ENCODE measurements at places on chromosomes 16 and 17.

GRCh38 chr17:70829876-70830275 is 660.5 kb downstream of the KCNJ2 start:
- no peak for DNase-seq

- no peak for DNase-seq
Observed at GRCh38 chr16:88048985-88049384, 97.8 kb downstream of the BANP start.

DNA sequence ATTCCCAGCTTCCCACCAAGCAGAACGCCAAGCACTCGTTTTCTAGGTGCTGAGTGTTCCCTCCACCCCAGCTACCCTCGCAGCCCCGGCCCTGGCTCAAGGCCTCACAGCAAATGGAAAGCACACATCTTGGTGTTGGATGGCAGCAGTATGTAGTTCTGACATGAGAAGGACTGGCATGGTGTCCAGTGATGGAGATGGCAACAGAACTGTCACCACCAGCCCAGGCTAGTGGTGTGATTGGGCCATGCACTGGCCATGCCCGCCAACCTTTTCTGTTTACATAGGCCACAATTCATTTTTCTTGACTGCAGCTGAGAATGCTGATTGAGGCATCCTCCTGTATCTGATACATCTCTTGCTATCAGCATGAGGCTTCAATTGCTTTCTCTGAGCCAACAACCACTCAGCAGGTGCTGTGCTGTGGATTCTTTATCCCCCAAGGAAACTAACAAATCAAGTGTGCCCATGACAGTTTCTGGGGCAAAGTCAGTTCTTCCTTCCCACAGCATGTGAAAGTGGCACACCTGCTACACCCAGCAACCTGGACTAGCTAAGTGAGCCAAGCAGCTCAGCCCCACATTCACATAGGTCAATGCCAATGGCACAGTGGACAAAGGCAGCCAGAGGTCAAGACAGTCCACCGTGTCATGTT is 3.8 kb downstream of the SLC12A4 start:
- no peak for DNase-seq

DNA sequence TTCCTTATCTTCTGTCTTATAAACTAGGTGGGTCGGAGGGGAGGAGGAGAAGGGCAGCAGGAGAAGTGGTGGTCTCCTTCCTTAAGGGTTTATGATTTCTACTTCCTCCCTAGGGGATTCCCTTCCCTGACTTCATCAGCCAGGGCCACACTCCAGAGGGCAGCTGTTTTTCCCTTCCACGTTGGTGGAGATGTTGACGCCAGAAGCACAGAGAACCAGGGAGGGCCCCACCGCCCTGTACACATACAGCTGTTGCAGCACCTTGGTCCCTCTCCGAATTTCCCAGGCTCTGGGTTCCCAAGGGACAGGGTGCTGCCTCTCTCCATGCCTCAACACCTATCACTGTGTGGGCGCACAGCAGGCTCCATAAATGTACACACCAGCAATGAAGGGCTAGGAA is 5.6 kb upstream of the SLC6A4 start:
- DNase-seq = no peak

- no peak for DNase-seq
Observed at GRCh38 chr16:55155815-55156214, 168.2 kb upstream of the IRX6 start.

DNA sequence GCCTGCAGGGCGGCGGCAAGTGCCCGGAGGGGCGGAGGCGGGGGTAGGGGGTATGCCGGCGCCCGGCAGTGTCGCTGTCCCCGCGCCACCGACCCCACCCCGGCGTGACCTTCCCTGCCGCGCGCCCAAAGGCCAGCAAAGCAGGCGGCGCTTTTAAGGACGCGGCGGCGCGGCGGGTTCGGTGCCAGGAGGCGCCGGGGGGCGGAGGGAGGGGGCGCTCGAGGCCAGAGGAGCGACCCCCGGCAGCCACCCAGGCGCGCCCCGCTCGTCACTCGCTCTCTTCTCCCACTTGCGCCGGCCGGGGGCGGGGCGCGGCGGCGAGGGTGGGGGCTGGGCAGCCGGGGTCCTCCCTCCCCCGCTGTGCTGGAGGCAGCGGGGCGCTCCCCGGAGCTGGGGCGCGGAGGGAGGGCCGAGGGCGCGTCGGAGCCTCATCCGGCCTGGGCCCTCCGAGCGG is 8.6 kb upstream of the BAHCC1 start:
- no peak for DNase-seq

GRCh38 chr16:87309620-87310525 is 7.3 kb downstream of the C16orf95 start:
- no peak for DNase-seq

DNA sequence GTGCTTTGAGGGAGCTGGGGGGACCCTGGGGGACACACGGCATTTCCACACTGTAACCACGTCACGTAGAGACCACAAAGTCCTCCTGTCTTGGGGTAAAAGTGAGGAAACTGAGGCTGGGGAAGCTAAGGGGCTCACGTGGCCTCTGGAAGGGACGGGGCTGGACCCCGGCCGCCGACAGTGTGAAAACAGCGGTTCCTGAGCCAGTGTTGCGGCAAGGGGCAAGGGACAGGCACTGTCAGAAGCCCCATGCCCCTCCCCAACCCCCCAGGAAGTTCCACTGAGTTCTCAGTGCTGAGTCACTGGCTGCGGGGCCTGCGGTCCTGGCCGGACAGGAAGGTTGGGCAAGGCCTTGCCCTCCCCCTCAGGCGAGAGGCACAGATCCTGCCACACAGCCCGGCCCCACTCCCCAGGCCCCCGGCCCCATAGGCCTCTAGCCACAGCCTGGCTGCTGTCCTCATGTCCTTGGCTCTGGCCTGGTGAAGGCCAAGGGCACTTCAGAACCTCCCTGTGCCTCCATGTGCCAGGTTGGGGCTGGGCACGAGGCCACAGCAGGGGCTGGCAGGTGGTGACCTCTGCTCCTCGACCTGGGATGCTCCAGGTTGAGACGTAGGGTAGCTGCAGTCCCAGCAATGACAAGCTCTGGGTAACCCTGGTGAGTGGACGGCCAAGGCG is 5.0 kb upstream of the CCDC57 start:
- DNase-seq = no peak

DNA sequence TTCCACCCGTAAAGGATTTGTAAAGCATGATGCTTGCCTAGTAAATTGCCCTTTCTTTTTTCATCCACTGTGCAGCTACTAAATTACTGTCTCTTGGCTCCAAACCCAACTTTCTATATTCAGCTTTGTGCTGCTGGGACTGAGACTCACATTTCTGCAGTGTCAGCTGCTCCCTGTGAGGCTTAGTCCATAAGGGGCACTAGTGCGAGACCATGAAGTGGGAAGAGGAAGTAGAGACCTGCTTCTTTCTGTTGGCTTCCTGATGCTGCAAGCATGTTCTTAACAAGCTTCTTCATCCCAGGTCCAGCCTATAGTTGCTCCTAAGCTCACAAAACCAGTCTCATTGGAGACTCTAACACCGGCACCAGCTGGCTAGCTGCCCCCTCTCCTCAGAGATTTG is 74.9 kb upstream of the HS3ST2 start:
- DNase-seq = no peak

DNA sequence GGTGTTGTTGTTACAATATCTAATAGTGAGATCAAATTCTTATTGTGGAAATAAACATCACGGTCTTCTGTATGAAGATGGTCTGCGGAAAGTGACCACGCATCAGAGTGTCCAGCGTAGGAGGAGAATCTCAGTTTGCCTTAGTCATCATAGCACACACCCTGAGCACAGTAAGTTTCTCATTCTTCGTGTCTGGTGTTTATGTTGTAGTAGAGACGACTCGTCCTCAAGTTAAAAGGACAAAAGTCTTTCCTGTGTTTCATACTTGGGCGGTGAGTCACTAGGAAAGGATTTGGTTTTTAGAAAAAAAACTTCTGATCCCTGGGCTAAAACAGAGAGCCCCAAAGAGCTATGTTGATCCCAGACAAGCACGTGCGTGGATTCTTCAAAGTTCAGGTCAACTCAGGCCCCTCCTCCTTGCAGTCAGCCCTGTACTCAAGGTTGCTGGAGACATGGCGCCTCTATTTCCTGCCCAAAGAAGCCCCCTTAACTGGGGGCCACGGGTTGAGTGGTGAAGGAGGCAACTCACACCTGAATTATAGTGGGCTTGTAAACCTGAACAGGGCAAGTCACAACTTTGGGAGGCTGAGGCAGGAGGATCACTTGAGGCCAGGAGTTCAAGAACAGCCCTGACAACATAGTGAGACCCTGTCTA is 170.4 kb downstream of the ZFHX3 start:
- DNase-seq = no peak

- DNase-seq = no peak
Observed at GRCh38 chr16:87984632-87985267, 33.5 kb downstream of the BANP start.

- DNase-seq = no peak
Observed at GRCh38 chr17:29612404-29613280, 10.1 kb downstream of the CORO6 start.

DNA sequence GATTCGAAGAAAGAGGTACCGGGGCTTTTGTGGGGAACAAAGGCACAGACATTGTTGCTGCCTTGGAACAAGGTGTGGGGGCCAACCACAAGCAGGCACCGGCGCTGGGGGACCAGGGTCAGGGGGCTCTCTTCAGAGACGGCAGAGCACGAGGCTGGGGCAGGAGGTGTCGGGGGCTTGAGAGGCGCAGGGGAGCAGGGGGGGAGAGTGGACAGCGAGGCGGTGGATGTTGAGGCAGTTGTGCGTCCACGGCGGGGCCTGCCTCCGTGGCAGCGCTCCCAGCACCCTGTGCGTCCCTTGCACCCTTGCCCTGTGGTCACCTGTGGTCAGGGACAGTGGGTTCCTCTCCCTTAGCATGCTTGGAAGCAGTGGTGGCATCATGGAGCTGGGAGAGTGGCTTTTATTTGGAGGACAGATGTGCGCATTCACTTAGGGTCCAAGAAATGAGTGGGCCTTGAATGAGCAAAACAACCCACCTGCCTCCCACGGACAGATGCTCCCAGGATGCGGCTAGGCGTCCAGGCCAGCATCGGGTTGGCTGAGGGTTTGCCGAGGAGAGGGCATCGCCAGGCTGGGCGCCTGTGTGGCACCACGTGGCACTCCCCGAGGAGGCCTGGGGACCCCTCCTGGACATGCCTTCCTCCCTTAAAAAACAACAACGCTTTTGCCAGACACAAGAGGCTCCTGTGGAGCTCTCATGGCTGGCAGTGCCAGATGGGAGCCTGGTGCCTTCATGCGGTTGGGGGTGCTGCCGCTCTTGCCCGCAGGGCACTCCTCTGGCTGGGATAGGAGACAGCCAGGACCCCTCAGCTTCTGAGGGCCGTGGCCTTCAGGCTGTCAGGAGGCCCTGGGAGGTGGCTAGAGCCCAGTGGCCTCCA is 113.0 kb downstream of the BANP start:
- no peak for DNase-seq

- DNase-seq = no peak
Observed at GRCh38 chr17:80009391-80010282, 26.0 kb downstream of the TBC1D16 start.

Data from GM13977 (cell line).